ENCODE measurements at places on chromosomes 6 and 20.

DNA sequence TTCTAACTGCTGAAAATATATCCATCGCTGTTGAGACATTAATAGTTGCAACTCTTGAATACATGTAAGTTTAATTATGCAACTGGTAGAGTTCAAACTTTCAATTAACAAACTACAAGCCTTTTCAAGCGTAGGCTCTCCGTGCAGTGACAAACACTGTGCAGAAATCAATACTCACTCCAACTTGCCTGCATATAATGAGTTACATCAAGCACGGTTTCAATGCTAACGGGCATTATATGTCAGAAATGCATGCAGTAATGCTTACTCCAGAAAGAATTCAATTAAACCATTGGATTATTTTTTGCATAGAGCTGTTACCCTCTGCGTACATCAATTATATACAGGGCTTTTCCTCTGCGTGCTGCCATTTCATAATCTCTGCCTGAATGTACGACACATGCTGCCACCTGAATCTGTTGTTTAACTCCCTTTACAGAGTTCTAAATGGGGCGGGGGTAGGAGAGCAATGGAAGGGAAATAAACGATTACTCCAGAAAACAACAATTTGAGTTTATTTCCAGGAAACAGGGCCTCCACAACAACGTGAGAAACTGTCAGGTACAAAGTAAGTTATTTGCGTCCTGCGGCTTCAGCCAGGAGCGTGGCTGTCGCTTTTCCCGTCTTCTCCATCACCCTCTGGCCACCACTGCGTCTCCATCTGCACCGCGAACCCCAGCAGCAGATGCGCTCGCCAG, 1.8 kb downstream of the PTPRK start:
- no peak for DNase-seq

GRCh38 chr6:44411141-44411540, 23.6 kb downstream of the CDC5L start:
- DNase-seq = peak; percentile 4

GRCh38 chr6:41605649-41606048, 32.6 kb upstream of the MDFI start:
- no peak for DNase-seq

GRCh38 chr6:107936162-107936909, 21.7 kb downstream of the SEC63 start:
- no peak for DNase-seq

DNA sequence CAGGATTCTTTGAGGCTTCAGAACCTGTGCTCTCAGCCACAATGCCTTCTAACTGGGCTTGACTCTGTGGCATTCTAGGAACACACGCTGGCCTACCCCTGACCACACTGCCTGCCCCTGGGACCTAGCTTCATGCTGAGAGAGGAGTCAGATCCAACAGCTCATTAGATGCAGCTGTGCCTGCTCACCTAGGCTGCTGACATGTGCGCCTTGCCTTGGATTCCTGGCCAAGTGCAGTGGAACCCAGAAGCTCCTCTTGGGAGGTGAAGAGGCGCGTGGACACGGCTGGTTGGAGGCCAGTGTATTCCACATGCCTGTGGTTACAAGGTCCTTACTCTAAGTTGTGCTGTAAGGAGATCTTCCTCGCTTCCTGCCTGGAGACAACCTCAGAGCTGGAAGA, 24.7 kb upstream of the KCNK16 start:
- no peak for DNase-seq

DNA sequence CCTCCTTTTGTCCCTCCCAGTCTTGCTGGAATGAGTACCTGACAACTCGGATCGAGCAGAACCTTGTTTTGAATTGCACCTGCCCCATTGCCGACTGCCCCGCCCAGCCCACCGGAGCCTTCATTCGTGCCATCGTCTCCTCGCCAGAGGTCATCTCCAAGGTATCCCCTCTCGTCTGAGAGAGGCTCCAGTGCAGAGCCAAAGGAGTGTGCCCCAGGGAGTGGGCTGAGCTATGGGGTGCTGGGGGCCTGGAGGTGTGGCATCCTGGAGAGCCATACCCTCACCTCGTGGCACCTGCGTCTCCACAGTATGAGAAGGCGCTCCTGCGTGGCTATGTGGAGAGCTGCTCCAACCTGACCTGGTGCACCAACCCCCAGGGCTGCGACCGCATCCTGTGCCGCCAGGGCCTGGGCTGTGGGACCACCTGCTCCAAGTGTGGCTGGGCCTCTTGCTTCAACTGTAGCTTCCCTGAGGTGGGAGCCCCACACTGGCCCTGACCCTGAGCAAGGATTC, 8.8 kb downstream of the DNPH1 start:
- no peak for DNase-seq

DNA sequence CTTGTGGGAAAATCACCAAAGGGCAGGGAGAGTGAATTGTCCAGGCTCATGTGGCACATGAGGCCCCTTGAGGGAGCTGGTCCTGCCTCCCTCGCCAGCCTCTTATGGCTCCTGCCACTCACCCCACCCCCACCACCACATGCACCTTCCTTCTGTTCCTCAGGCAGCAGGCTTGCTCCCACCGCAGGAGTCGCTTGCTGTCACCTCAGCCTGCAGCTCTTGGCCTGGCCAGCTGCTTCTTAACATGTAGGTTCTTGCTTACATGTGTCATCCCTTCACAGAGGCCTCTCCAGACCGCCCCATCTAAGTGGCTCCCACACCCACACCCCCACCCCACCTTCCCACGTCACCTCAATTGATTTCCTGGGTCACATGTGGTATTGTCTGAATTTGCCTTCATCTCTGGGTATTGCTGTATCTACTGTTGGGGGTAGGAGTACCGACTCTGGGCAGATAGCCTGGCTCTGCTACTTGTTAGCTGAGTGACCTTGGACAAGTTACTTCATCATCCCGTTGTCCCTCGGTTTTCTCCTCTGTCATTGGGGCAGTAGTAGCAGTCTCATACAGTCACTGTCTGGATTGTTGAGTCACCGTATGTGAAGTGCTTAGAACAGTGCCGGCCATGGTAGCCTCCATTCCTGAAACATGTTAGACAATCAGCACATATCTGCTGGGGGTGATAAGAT, 41.7 kb downstream of the SLC9A8 start:
- no peak for DNase-seq

Data from skeletal muscle cell (primary cell).